Muscle of arm (tissue), 14 donors: ENCODE measurements at places on chromosomes 4 and X. TPM values are rescaled to one million over a fixed set of nuclear protein-coding genes. Genes with fewer than 3 reads are reported as not detected.

Gene POLN
- polyA plus RNA-seq = 2.6 TPM

GRCh38 chrX:45774961-45775360, 574.3 kb upstream of the DIPK2B start:
- no peak for DNase-seq

- no peak for DNase-seq
Measured at GRCh38 chr4:129972257-129972656, 876.3 kb downstream of the C4orf33 start.

GRCh38 chr4:168522356-168522755, 25.5 kb downstream of the PALLD start:
- no peak for DNase-seq

GRCh38 chrX:16695079-16695676, 17.3 kb downstream of the CTPS2 start:
- peak; percentile 42 for DNase-seq

GRCh38 chr4:61200187-61200915, at the start of gene ADGRL3:
Gene ADGRL3, plus strand, starts transcription at chr4:61200326.
- DNase-seq = peak; percentile 83

Gene REELD1
- polyA plus RNA-seq = not detected

Gene STAP1
- polyA plus RNA-seq = not detected

Gene NEIL3
- polyA plus RNA-seq = 2.1 TPM

Gene MAGEA12
- not detected for polyA plus RNA-seq

GRCh38 chr4:4182835-4183568, 43.7 kb downstream of the OTOP1 start:
- no peak for DNase-seq
